GM23338 (cell line): ENCODE measurements at places on chromosomes 11 and 22. TPM values are rescaled to one million over a fixed set of nuclear protein-coding genes. Genes with fewer than 3 reads are reported as not detected.
A peak's percentile ranks its signal among the peaks of the same experiment; 100 is the strongest.

DNA sequence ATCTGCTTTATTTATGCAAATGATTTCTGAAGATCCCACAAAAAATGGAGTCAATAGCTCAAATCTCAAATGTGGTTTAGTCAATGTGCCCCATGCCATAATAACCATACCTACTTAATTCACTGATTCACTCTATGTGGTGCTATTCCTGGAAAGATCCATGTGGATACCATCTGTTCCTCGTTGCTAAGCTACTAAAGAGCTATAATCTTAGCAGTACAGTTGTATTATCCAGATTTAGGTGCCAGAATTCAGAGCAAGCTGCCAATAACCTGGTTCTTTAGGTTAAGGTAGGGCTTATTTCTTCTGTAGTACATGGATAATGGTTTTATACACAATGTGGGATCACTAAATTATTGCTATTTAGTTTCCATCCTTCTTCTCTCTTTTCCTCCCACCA, 974.7 kb upstream of the CCDC90B start:
- no peak overlapping the region for H3K4me3 ChIP-seq
- no peaks in the 10 kb centered on the region for H3K36me3 ChIP-seq
- no peak overlapping the region for H3K27ac ChIP-seq
- no peak for DNase-seq

The THOC5 gene
- total RNA-seq = 50.3 and 53.4 TPM in 2 replicates

- H3K4me3 ChIP-seq = no peak overlapping the region
- H3K4me1 ChIP-seq = no peaks in the 10 kb centered on the region
- DNase-seq = no peak
- H3K27ac ChIP-seq = no peak overlapping the region
- H3K36me3 ChIP-seq = no peaks in the 10 kb centered on the region
Measured at GRCh38 chr11:9962722-9963121, 298.8 kb downstream of the SWAP70 start.

DNA sequence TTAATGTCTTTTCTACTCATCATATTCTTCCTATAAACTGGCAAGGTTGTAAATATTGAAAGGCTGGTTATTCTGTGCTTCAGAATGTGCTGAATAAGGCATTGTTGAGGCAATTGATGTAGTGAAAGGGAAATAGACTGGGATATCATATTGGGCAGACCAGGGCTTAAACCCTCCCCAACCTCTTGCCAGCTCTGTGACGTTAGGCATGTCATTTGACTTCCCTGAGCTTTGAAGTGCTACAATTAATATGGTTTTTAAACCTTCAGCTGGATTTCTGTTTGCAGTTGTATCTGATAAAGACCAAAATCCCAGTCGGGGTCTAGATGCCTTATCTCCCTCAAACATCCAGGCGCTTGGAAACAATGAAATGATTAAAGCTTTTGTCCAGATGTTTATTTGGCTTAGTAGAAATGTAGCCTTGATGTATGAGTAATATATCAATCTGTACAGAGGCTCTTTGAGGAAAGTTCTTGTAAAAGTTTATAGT, 208.1 kb downstream of the DBX1 start:
- H3K4me3 ChIP-seq = no peak overlapping the region
- peaks cover 35% of the 10 kb centered on the region for H3K4me1 ChIP-seq
- no peak for DNase-seq
- no peak overlapping the region for H3K27ac ChIP-seq
- no peaks in the 10 kb centered on the region; the same call in 1 of the 2 replicates for H3K36me3 ChIP-seq

GRCh38 chr11:93869830-93870229, 19.4 kb upstream of the VSTM5 start:
- no peak overlapping the region for H3K4me3 ChIP-seq
- H3K36me3 ChIP-seq = no peaks in the 10 kb centered on the region
- H3K27me3 ChIP-seq = no peaks in the 10 kb centered on the region
- no peak for DNase-seq

DNA sequence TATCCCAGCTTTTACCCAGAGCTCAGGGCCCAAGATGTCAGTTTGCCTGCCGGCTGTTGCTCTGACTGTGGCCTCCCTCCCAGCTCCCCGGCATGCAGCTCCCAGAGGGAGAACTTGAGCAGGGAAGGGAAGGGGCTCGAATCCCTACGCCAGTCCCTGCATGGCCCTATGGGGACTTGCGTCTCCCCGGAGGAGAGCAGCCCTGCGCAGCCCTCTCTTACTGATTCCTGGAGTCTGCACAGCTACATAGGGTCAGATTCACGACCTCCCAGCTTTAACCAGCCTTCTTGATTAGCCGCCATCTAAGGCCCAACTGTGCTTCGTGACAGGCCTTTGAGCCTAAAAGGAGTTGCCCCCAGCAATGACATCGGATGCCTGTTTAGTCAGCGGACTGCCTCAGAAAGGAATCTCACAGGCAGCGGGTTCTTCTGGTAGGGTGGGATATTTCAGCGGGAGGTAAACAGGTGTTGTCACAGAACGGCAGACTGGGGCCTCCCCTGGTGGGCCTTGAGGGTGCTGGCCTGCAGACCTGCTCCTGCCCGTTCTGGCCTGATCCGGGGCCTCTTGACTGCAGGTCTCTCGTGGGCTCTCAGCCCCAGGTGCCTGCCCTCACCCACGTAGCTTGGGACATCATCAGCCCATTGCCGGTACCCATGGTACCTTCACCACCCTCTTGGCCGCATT, 43.8 kb upstream of the KCNQ1OT1 start:
- no peak overlapping the region for H3K27ac ChIP-seq
- H3K27me3 ChIP-seq = peaks cover 17% of the 10 kb centered on the region
- H3K4me1 ChIP-seq = no peaks in the 10 kb centered on the region
- H3K4me3 ChIP-seq = no peak overlapping the region
- no peak for DNase-seq

DNA sequence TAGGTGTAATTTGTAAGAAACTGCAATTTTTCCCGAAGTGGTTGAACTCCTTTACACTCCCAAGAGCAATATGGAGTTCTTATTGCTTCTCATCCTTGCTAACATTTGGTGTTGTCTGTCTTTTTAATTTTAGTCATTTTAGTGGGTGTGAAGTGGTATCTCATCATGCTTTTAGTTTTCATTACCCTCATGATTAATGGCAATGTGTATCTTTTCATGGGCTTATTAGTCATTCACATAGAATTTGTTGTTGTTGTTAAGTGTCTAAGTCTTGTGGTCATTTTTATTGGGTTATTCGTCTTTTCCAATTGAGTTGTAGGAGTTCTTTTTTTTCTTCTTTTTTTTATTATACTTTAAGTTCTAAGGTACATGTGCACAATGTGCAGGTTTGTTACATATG, 238.3 kb upstream of the SESN3 start:
- no peaks in the 10 kb centered on the region for H3K27me3 ChIP-seq
- H3K4me1 ChIP-seq = no peaks in the 10 kb centered on the region
- no peak overlapping the region for H3K4me3 ChIP-seq
- no peak overlapping the region for H3K27ac ChIP-seq

The PRR33 gene
- 0.04 TPM in 1 of 2 replicates, not detected in the other for total RNA-seq

The ZNF215 gene
- 18.8 and 20.8 TPM in 2 replicates for total RNA-seq

DNA sequence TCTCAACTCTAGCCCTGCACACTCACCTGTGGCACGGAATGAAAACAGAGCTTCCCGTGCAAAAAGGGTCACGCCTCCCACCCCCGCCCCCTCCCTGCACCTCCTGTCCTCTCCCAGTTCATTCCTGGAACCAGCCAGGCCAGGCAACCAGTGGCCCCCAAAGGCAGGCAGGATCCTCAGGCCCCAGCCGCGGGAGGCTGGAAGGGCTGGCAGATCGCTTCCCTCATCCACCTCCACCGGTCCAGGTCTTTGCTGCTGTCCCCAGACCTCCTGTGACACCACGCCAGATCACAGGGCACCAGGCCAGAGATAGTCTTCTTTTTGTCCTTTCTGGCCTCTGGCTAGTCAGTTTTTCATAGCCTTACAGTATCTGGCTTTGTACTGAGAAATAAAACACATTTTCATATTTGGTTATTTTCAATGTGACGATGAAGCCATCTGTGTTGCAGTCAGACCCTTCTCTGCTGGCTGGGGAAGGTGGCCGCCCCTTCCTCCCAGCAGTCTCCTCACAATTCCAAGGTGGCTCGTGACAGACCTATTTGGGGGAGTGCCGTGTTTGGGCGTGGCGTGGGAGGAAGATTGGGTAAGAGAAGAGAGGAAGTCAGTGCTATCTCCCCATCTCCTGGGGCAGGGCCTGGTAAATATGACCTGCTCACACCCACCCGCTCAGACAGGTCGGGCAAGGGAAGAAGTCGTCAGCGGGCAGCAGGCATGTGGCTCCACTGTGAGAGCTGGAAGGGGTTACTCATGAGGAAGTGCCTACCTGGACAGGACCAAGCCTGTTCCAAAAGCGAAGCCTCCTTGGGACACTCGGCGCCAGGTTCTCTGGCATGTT, 9.1 kb downstream of the SSH3 start:
- no peaks in the 10 kb centered on the region for H3K36me3 ChIP-seq
- DNase-seq = no peak
- H3K27ac ChIP-seq = no peak overlapping the region
- H3K27me3 ChIP-seq = peaks cover 10% of the 10 kb centered on the region; the same call in 1 of the 2 replicates
- no peak overlapping the region for H3K4me3 ChIP-seq

The SHANK3 gene
- total RNA-seq = 4.9 and 5.1 TPM in 2 replicates

The BIK gene
- total RNA-seq = 5.6 and 9.8 TPM in 2 replicates

The SLC22A12 gene
- not detected in 2 replicates for total RNA-seq

DNA sequence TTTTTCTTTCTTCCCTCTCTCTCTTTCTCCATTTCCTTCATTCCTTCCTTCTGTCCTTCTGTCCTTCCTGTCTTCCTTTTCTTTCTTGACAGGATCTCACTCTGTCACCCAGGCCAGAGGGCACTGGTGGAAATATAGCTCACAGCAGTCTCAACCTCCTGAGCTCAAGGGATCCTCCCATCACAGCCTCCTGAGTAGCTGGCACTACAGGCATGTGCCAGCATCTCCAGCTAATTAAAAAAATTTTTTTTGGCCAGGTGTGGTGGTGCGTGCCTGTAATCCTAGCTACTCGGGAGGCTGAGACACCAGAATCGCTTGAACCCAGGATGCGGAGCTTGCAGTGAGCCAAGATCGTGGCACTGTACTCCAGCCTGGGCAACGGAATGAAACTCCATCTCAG, 4.8 kb upstream of the DUSP8 start:
- H3K36me3 ChIP-seq = no peaks in the 10 kb centered on the region
- H3K27me3 ChIP-seq = peaks cover 37% of the 10 kb centered on the region
- peaks cover 13% of the 10 kb centered on the region; the same call in 1 of the 2 replicates for H3K4me1 ChIP-seq
- no peak overlapping the region for H3K4me3 ChIP-seq

DNA sequence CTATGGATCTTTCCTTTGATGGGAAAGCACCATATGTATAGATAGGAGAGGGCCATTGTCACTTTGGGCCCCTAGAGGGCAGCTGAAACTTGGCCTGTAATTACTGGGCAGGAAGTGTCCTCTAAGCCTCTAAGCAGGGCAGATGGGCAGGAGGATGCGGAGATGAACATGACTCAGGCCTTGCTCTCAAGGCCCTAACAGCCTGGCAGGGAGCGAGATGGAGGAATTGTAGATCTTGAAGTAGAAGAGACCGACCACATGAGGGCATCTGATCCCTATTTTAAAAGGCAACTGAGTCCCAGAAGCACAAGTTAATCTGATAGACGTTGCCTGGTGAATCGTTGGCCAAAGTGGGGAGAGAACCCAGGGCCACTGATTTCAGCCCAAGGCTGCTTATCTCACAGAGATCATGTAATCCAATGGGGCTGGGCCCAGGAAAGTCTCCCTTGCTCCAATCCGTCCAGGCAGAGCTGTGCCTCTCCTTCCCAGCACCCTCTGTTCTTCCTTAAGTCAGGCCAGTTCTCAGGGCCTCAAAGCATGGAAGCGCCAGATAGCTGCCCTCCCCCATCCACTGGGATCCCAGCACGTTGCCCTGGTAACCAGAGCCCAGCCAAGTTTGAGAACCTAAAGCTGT, 2.5 kb upstream of the SEPTIN3 start:
- H3K27me3 ChIP-seq = no peaks in the 10 kb centered on the region
- peak; percentile 83 for DNase-seq
- no peaks in the 10 kb centered on the region for H3K36me3 ChIP-seq
- H3K4me1 ChIP-seq = no peaks in the 10 kb centered on the region; the same call in 1 of the 2 replicates
- H3K4me3 ChIP-seq = no peak overlapping the region

The APOA4 gene
- not detected in 2 replicates for total RNA-seq

The CATSPER1 gene
- not detected in 2 replicates for total RNA-seq

- H3K27ac ChIP-seq = no peak overlapping the region
- H3K4me3 ChIP-seq = no peak overlapping the region
- no peaks in the 10 kb centered on the region for H3K27me3 ChIP-seq
- no peaks in the 10 kb centered on the region for H3K36me3 ChIP-seq
- peak; percentile 61 for DNase-seq
- peaks cover 7% of the 10 kb centered on the region for H3K4me1 ChIP-seq
Measured at GRCh38 chr11:32071811-32072210, 19.1 kb upstream of the RCN1 start.

The C1QTNF5 gene
- total RNA-seq = 1.9 and 3.0 TPM in 2 replicates

DNA sequence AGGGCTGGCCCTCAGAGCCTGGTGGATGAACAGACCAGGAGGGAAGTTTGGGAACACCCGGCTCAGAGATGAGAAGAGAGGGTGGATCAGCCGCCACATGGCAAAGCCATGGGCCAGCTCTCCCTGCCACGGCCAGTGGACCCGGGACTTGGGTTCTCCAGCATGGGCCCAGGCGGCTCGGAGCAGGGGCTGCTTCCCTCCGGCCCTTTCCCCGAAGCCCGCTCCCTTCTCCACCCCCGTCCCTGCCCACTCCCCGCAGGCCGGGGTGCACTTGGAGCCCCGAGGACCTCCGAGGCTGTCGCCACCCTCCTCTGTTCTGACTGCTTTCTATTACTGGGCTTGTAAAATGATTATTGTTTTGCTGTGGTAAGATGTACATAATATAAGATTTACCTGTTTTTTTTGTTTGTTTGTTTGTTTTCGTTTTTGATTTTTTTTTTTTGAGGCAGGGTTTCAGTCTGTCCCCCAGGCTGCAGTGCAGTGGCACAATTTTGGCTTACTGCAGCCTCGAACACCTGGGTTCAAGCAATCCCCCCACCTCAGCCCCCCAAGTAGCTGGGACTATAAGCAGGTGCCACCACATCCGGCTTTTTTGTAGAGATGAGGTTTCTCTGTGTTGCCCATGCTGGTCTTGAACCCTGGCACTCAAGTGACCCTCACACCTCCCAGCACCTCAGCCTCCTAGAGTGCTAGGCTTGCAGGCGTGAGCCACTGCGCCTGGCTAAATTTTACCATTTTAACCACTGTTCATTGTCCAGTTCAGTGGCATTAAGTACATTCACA, 11.3 kb upstream of the TH start:
- no peak overlapping the region for H3K4me3 ChIP-seq
- no peak for DNase-seq
- no peaks in the 10 kb centered on the region for H3K36me3 ChIP-seq

DNA sequence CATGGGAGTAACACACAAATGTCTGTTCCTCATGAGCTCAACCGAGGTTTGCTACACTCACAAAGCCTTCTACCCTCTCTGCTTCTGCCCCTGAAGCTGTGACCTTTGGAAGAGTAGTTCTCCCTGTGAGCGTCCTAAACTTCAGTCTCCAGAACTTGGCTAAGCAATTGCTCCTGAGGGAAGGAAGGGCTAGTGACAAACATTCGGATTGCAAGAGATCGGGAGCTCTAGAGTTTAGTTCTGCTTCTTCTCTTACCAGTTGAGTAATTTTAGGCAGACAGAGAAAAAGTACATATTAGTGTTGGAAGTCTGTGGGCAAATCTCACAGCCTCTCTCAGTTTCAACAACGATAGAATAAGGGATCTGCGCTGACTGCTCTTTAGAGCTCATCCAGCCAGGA, 27.3 kb upstream of the ELF5 start:
- no peaks in the 10 kb centered on the region for H3K36me3 ChIP-seq
- H3K27ac ChIP-seq = no peak overlapping the region
- no peak overlapping the region for H3K4me3 ChIP-seq
- no peaks in the 10 kb centered on the region for H3K27me3 ChIP-seq
- no peaks in the 10 kb centered on the region for H3K4me1 ChIP-seq
